ENCODE measurements at places on chromosomes 5 and 9.
A peak's percentile ranks its signal among the peaks of the same experiment; 100 is the strongest.

GRCh38 chr5:122559676-122560075, 215.2 kb upstream of the SNX2 start:
- no peak for DNase-seq

DNA sequence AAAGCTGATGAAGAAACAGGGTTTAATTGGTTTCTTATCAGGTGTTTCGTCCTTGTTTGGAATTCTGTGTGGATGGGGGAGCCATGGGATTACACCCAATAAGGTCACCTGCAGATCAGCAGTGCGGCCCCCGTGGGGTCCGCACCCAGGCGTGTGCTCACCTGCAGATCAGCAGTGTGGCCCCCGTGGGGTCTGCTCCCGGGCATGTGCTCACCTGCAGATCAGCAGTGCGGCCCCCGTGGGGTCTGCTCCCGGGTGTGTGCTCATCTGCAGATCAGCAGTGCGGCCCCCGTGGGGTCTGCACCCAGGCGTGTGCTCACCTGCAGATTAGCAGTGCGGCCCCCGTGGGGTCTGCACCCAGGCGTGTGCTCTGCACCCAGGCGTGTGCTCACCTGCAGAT, 41.7 kb upstream of the CEP72 start:
- DNase-seq = no peak

GRCh38 chr5:153952057-153952456, 86.7 kb downstream of the FAM114A2 start:
- no peak for DNase-seq

- peak; percentile 81 for DNase-seq
These were observed at the start of gene RETREG1 for GRCh38 chr5:16616536-16617273. Gene RETREG1, minus strand, starts transcription at chr5:16616997. Its CDS starts 26 bp downstream, at chr5:16616971.

DNA sequence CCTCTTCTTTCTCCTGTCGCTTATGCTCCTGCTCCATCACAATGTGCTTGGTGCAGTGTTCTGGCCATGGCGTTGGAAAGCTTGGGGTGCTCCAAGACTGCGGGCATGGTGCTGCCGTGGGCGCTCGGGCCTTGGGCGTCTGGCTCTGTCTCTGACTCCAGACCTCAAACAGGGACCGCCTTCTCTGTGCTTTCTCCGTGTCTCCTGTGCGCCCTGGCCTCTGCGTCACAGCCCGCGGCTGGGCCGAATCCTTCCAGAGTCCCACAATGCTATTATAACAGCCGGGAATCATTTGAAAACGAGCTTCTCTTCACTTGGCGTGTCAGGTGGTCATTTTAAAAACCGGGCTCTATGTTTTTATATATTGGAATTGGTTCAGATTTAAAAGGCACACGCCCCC, 32.4 kb upstream of the PUM3 start:
- DNase-seq = no peak

Measured in activated CD4-positive, alpha-beta memory T cell treated with anti-CD3 and anti-CD28 coated beads for 36 hours (primary cell).